Thyroid gland (tissue), 4 donors: ENCODE measurements at places on chromosomes 7 and 10. TPM values are rescaled to one million over a fixed set of nuclear protein-coding genes. Genes with fewer than 3 reads are reported as not detected.

MSRB2 gene
- 28.1 TPM for total RNA-seq

GRCh38 chr7:5197811-5198210 lies 7.8 kb downstream of the WIPI2 start:
- DNase-seq: peak; percentile 61
- H3K27ac ChIP-seq: no peak overlapping the region
- no peaks in the 10 kb centered on the region for H3K27me3 ChIP-seq
- H3K36me3 ChIP-seq: peaks cover 12% of the 10 kb centered on the region
- H3K4me3 ChIP-seq: no peak overlapping the region

- H3K27ac ChIP-seq: no peak overlapping the region
- peaks cover 10% of the 10 kb centered on the region for H3K36me3 ChIP-seq
- no peaks in the 10 kb centered on the region for H3K4me1 ChIP-seq
Observed at GRCh38 chr10:102007796-102008195, 48.2 kb downstream of the ARMH3 start.

DNA sequence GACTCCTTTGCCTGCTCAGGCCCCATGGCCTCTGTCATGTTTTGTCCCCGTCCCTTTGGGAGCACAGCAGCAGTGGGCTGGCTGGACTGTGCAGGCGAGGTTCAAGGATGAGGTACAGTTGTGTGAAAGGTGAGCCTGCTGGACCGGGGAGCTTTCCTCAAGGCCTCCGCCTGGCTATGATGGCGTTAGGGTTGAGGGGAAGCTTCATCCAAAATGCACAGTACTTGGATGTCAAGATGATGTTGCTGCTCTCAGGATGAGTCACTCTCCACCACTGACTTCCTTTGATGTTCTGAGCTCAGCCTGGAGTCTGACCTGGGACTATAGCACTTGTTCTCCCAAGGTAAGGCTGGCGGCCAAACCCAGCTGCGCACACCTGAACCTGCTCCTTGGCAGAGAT lies 152.7 kb upstream of the SHH start:
- no peak overlapping the region for H3K27ac ChIP-seq
- H3K4me1 ChIP-seq: no peaks in the 10 kb centered on the region
- H3K4me3 ChIP-seq: no peak overlapping the region
- H3K27me3 ChIP-seq: no peaks in the 10 kb centered on the region

ELOVL3 gene
- not detected for total RNA-seq

GRCh38 chr10:69628891-69629290 lies 1.2 kb upstream of the FAM241B start:
- H3K27ac ChIP-seq: no peak overlapping the region
- no peaks in the 10 kb centered on the region for H3K27me3 ChIP-seq
- no peaks in the 10 kb centered on the region for H3K36me3 ChIP-seq
- no peaks in the 10 kb centered on the region for H3K4me1 ChIP-seq
- no peak overlapping the region for H3K4me3 ChIP-seq
- DNase-seq: peak; percentile 17

AKR1C4 gene
- not detected for total RNA-seq

WDFY4 gene
- total RNA-seq: 1.4 TPM

- peaks cover 14% of the 10 kb centered on the region for H3K4me1 ChIP-seq
- H3K4me3 ChIP-seq: no peak overlapping the region
- H3K27me3 ChIP-seq: peaks cover 4% of the 10 kb centered on the region
- no peak for DNase-seq
- no peaks in the 10 kb centered on the region for H3K36me3 ChIP-seq
- H3K27ac ChIP-seq: no peak overlapping the region
Observed at GRCh38 chr7:128274884-128275603, 34.0 kb downstream of the LEP start.

GRCh38 chr7:143967398-143967797 lies 12.8 kb downstream of the OR2F1 start:
- no peak overlapping the region for H3K27ac ChIP-seq
- no peaks in the 10 kb centered on the region for H3K36me3 ChIP-seq
- H3K4me3 ChIP-seq: no peak overlapping the region
- no peaks in the 10 kb centered on the region for H3K27me3 ChIP-seq

- no peak overlapping the region for H3K4me3 ChIP-seq
- DNase-seq: no peak
- no peaks in the 10 kb centered on the region for H3K4me1 ChIP-seq
- H3K27ac ChIP-seq: no peak overlapping the region
- no peaks in the 10 kb centered on the region for H3K36me3 ChIP-seq
- H3K27me3 ChIP-seq: no peaks in the 10 kb centered on the region
Observed at GRCh38 chr7:29611941-29612544, 48.4 kb downstream of the PRR15 start.

DNA sequence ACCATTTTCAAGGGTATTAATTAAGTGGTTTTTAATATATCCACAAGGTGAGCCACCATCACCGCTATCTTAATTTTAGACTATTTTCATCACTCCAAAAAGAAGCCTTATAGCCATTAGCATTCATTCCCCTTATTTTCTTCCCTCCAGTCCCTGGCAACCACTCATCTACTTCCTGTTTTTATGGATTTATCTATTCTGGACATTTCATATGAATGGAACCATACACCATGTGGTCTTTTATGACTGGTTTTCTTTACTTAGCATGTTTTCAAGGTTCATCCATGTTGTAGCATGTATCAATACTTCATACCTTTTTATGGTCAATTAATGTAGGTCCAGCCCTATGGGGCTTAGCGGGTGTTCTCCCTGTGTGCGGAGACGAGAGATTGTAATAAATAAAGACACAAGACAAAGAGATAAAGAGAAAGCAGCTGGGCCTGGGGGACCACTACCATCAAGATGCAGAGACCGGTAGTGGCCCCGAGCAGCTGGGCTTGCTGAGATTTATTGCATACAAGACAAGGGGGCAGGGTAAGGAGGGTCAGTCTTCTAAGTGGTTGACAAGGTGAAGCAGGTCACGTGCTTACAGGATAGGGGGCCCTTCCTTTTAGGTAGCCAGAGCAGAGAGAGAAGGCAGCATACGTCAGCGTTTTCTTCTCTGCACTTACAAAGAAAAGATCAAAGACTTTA lies 14.6 kb downstream of the WBP1L start:
- H3K27ac ChIP-seq: peak overlapping the region; percentile 76
- peaks cover 87% of the 10 kb centered on the region for H3K4me1 ChIP-seq
- no peak overlapping the region for H3K4me3 ChIP-seq
- H3K36me3 ChIP-seq: no peaks in the 10 kb centered on the region
- DNase-seq: no peak

- H3K4me1 ChIP-seq: no peaks in the 10 kb centered on the region
- no peaks in the 10 kb centered on the region for H3K27me3 ChIP-seq
- H3K27ac ChIP-seq: no peak overlapping the region
- no peak overlapping the region for H3K4me3 ChIP-seq
Observed at GRCh38 chr7:437329-438251, 82.1 kb downstream of the PDGFA start.

GRCh38 chr7:93558705-93559614 lies 15.6 kb downstream of the CALCR start:
- DNase-seq: peak; percentile 46
- no peak overlapping the region for H3K27ac ChIP-seq
- H3K4me3 ChIP-seq: no peak overlapping the region

- no peaks in the 10 kb centered on the region for H3K4me1 ChIP-seq
- H3K36me3 ChIP-seq: no peaks in the 10 kb centered on the region
- no peaks in the 10 kb centered on the region for H3K27me3 ChIP-seq
- no peak overlapping the region for H3K27ac ChIP-seq
Observed at GRCh38 chr7:121681700-121682099, 191.3 kb upstream of the PTPRZ1 start.

DNA sequence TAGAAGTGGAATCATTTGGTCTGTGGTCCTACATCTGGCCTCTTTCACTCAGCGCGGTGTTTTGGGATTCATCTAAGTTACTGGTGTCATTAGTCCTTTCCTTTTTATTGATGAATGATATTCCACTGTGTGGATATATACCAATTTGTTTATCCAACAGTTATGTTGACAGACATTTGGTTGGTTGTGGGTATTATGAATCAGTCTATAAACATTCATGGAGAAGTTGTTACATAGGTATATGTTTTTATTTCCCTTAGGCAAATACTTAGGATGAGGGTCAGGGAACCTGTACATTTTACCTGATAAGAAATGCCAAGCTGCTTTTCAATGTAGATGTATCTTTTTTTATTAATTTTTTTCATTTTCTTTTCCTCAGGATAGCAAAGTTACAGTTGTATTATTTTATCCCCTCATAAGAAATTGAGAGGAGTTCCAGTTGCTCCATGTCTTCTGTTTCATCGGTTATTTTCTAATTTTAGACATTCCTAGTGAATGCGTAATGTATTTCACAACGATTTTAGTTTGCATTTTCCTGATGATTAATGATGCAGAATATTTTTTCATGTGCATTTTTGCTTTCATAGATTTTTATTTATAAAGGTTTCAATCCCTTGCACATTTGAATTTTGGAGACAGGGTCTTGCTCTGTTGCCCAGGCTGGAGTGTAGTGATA lies 203.8 kb upstream of the SH2B2 start:
- H3K36me3 ChIP-seq: no peaks in the 10 kb centered on the region
- H3K27me3 ChIP-seq: no peaks in the 10 kb centered on the region
- DNase-seq: no peak
- no peak overlapping the region for H3K4me3 ChIP-seq

- no peaks in the 10 kb centered on the region for H3K4me1 ChIP-seq
- no peak overlapping the region for H3K4me3 ChIP-seq
- H3K27ac ChIP-seq: no peak overlapping the region
- no peak for DNase-seq
Observed at GRCh38 chr7:97819161-97819560, 53.0 kb downstream of the ASNS start.

- H3K4me1 ChIP-seq: peaks cover 18% of the 10 kb centered on the region
- no peak for DNase-seq
- H3K4me3 ChIP-seq: no peak overlapping the region
- peaks cover 68% of the 10 kb centered on the region for H3K27me3 ChIP-seq
- H3K36me3 ChIP-seq: no peaks in the 10 kb centered on the region
Observed at GRCh38 chr7:23467806-23468525, 2.3 kb downstream of the IGF2BP3 start.

SLC18A3 gene
- total RNA-seq: not detected

GNG11 gene
- 10.7 TPM for total RNA-seq

GRCh38 chr7:155555116-155555695 lies 8.8 kb upstream of the CNPY1 start:
- H3K4me3 ChIP-seq: no peak overlapping the region
- no peak for DNase-seq
- no peaks in the 10 kb centered on the region for H3K27me3 ChIP-seq
- H3K4me1 ChIP-seq: no peaks in the 10 kb centered on the region

GRCh38 chr10:113007343-113007771 lies 57.3 kb downstream of the TCF7L2 start:
- peaks cover 18% of the 10 kb centered on the region for H3K4me1 ChIP-seq
- H3K4me3 ChIP-seq: no peak overlapping the region
- H3K36me3 ChIP-seq: no peaks in the 10 kb centered on the region

DNA sequence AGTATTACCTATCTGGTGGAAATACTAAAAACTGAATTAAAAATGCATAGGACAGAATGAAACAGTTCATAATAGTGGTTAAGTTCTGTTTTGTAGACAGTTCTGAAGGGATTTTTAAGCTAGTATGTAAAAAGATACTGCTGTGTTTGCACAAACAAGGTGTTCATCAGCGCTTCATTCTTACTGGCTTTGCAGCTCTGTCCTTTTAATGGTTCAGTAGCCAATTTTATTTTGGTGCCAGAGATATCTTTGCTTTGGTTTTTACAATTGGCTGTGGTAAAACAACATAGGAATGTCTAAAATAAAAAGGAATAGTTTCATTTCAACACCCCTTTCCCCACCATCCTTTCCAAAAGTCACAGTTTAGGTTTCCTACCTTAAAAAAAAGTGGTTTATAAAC lies 33.0 kb downstream of the STAM start:
- no peaks in the 10 kb centered on the region for H3K27me3 ChIP-seq
- no peak overlapping the region for H3K4me3 ChIP-seq
- no peaks in the 10 kb centered on the region for H3K36me3 ChIP-seq
- no peak for DNase-seq
- no peak overlapping the region for H3K27ac ChIP-seq

NUTM2A gene
- total RNA-seq: 4.2 TPM

DNA sequence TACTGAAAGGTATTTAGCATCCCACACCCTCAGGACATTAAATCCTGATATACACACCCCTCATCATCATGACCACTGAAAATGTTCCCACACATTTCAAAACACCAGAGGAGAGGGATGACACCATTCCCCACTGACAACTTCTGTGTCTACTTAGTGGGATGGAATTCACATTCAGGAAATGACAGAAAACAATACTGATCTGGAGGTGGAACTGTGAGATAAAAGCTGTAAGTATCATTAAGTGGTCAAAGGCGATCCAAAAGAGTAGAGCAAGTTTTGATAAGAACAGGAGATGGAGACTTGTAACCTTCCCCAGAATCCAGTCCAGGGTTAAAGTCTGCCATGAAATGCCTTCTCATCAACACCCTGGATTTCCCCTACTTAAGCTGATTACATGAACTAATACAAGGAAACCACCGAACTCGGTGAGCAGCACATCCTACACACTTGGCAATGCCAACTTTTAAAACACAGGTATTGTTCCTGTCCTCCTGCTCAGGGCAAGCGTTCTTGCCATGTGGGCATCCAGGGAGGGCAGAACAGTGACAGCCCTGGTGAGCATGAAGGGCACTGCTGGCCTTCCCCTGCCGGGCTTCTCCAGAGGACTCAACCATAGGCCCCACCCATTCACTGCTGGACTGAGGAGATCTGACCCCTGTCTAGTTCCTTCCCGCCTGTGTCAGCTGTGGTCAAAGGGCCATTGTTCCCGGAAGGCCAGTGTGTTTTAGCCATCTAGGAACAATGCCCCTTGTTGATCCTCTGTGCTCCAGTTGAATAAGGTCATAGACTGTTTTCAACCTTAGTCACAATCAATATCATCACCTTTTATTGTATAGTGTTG lies 85.0 kb downstream of the SGMS1 start:
- no peak overlapping the region for H3K27ac ChIP-seq
- peaks cover 22% of the 10 kb centered on the region for H3K4me1 ChIP-seq
- no peaks in the 10 kb centered on the region for H3K27me3 ChIP-seq
- no peaks in the 10 kb centered on the region for H3K36me3 ChIP-seq
- H3K4me3 ChIP-seq: no peak overlapping the region

DNA sequence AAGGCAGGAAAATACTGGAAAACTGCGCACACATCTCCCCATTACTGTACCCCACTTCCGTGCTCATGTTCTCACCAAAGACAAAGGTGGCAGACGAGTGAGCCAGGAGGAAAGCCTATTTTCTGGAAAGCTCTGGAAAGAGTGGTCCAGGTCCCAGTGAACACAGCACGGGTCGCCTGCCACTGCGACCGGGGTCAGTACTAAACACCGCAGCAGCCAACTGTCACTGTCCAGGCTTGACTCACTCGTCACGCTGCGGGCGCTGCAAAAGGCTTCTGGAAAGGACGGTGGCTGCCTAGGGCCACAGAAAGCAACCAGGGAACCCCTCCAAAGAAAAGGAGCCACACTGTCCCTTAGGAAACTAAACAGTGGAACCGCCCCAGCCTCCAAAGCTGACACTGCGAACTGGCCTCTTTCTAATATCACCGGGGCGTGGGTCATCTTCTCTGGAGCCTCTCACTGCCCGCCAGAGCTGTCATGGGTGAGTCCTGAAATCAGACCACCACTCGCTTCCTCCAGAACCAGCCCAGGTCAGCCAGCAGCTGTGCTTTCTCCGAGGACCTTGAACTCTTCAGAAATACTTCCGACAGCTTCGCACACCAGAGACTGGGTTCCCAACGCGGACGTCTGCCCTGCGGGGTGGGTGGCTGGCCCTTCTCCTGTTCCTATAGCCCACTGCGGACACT lies 4.0 kb downstream of the RADIL start:
- H3K4me1 ChIP-seq: peaks cover 34% of the 10 kb centered on the region
- H3K27ac ChIP-seq: peak overlapping the region; percentile 39
- H3K27me3 ChIP-seq: no peaks in the 10 kb centered on the region
- peak; percentile 31 for DNase-seq
- no peak overlapping the region for H3K4me3 ChIP-seq

- H3K27me3 ChIP-seq: no peaks in the 10 kb centered on the region
- no peak overlapping the region for H3K4me3 ChIP-seq
- no peaks in the 10 kb centered on the region for H3K36me3 ChIP-seq
- no peaks in the 10 kb centered on the region for H3K4me1 ChIP-seq
- DNase-seq: no peak
- H3K27ac ChIP-seq: no peak overlapping the region
Observed at GRCh38 chr7:9407816-9408215, 974.4 kb downstream of the NXPH1 start.

PON1 gene
- total RNA-seq: not detected
